ENCODE measurements at places on chromosomes 12 and 14. TPM values are rescaled to one million over a fixed set of nuclear protein-coding genes. Genes with fewer than 3 reads are reported as not detected.

DNA sequence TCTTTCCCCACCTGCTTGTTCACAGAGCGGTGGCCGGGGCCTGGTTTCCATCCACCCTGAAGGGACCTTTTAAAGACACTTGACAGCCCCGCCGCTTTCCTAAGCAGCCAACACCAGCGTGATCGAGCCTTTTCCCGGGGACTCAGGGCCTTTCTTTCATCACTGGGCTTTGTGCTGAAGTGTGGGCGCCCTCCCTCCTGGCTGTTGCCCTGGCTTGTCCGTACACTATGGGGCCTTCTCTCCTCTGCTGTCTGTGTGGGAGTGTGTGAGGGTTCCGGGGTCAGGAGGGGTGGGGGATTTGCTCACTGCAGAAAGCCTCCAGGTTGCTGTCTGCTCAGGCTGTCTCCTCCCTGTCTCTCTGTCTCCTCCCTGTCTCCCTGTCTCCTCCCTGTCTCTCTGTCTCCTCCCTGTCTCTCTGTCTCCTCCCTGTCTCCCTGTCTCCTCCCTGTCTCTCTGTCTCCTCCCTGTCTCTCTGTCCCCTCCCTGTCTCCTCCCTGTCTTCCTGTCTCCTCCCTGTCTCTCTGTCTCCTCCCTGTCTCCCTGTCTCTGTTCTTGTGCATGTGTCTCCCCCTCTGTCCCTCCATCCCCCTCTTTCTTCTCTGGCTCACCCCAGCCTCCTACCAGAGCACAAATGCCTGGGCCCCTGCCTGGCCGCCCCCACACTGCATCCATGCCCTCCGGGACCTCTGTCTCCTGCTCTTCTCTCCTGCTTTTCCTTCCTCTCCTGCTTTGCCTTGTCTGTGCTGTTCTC is 64.7 kb downstream of the CCDC92 start:
- no peak for DNase-seq

MYL6 gene
- 4,265 TPM for total RNA-seq

DNA sequence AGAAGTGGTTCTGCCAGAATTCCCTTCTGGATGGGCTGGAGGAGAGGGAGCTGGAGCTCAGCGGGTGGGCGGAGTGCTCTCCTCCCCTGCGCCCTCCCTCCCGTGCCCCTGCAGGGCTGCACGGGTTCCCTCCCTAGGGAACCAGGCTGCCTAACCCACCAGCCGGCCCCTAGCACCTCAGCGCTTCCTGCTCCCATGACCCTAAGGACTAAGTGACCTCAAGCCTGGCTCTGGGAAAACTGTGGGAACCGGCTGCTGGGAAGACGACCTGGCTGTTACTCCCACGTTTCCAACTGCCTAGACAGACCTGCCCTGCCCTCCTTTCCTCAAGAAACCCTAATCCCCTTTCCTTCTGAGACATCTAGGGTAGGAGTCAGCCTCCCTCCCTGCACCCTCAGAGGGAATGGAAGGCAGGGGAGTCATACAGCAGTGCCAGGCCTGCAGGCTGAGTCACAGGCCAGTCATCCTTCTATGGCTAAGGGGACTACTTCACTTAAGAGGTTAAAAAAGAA is 31.5 kb downstream of the SLC6A12 start:
- DNase-seq: no peak

KRT2 gene
- not detected for total RNA-seq

DNA sequence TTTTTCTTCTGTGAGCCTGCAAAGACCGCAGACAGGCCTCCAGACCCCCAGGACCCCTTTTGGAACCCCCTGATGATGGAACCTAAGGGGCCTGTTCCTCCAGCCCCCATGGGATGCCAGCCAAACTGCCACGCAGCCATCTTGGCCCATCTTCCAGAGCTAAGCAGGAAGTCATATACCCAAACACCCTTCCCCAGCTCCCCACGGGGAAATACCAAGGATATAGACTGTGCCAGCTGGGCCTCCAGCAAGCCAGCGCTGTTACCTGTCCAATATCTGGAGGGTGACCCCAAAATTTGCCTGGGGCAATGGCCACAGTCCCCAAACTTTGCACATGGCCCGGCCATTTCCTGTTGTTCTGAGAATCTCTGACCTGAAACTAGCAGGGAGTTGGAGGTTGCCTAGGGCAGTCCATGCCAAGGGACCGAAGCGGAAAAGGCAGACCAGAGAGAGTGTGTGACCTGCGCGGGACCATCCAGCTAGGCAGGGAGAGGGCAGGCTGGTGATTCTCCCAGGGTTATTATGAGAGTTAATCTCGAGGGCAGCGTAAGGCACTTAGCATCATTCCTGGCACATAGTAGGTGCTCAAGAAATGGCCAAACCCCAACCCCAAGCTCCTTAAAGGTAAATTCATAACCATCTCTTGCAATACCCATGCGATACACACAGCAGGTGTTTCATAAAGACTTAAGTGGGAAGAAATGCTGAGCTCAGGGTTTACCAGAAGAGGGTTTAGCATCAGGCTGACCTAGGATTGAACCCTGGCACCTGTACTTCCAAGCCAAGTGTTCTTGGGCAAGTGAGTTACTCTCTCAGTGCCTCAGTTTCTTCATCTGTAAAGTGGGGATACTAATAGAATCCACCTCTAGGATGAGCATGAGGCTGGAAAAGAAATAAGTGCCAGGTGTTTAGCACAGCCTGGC is 2.6 kb upstream of the RASAL1 start:
- no peak for DNase-seq

Data from omental fat pad (tissue), 4 donors.